ENCODE measurements at places on chromosomes 12 and 14. TPM values are rescaled to one million over a fixed set of nuclear protein-coding genes. Genes with fewer than 3 reads are reported as not detected.

- H3K27me3 ChIP-seq: peaks cover 10% of the 10 kb centered on the region
- no peak overlapping the region for H3K4me3 ChIP-seq
- H3K27ac ChIP-seq: no peak overlapping the region
These were observed 165.6 kb downstream of the HELB start for GRCh38 chr12:66467932-66468331.

DNA sequence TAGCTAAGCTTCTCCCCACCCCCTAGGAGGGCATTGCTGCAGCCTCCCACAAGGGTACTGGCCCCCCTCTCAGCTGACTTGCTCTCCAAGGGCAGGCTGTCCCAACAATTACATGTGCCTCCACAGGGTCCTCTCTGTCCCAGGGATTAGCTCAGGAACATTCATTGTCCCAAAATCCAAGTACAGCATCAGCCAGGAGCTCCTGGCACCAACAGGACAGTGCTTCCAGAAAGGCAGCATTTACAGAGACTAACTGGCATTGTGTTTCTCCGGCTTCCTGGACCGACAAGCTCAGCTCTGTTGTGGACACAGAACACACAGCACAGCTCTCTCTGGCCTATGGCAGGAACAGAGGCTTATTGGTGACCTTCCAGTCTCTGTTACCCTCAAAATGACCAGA is 21.7 kb downstream of the ABCD4 start:
- no peaks in the 10 kb centered on the region for H3K27me3 ChIP-seq
- H3K4me3 ChIP-seq: no peak overlapping the region
- H3K27ac ChIP-seq: no peak overlapping the region
- no peak for ATAC-seq

DNA sequence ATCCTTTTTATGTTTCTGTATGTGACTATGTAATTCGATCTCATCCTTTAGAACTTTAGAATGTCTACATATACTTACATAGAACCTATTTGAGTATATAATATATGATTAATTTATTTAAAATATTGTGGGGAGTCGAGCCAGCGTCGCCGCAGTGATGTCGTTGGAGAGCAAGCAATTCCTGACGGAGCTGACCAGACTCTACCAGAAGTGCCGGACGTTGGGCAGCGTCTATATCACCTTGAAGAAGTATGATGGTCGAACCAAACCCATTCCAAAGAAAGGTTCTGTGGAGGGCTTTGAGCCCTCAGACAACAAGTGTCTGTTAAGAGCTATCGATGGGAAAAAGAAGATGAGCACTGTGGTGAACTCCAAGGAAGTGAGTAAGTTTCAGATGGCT is 6.4 kb upstream of the CD27 start:
- no peak overlapping the region for H3K4me3 ChIP-seq
- peaks cover 1% of the 10 kb centered on the region for H3K36me3 ChIP-seq
- peak; percentile 27 for ATAC-seq
- no peaks in the 10 kb centered on the region for H3K27me3 ChIP-seq
- H3K27ac ChIP-seq: no peak overlapping the region

LRP1-AS gene
- total RNA-seq: not detected

ACOT6 gene
- total RNA-seq: not detected

DNA sequence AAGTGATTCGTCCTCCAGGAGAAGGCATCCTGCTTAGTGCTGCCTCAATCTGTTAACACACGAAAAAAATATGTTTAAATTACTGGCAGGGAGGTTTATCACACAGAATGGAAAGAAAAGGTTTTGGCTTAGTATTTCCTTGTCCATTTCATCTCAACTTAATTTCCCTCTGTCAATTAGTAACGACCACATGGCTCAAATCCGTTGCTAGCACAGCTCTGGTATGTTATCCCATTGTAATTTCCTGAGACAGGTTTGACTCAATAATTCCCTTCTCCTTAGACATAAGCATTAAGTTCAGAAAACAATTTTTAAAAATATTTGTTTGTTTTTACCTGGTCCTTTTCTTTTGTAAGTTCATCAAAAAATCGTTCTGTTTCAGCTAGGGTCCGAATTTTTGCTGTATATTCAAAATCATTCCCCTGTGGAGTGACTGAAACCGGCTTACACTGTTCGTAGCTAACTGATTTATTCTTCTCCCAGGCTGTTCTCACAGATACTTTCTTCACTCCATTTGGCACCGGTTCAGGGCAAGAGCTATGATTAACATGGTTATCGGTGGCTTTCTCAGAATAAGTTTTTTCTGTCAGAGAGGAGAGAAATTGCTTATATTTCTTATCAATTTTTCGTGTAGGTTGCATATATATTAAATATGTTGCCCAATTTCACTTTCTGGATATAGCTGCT is 10.1 kb upstream of the PITPNM2 start:
- no peak for ATAC-seq
- no peak overlapping the region for H3K4me3 ChIP-seq
- H3K27ac ChIP-seq: no peak overlapping the region
- H3K27me3 ChIP-seq: no peaks in the 10 kb centered on the region
- peaks cover 4% of the 10 kb centered on the region for H3K4me1 ChIP-seq

DBX2 gene
- total RNA-seq: not detected

GRCh38 chr14:81222691-81223090 is 1.9 kb upstream of the GTF2A1 start:
- no peak overlapping the region for H3K27ac ChIP-seq
- no peaks in the 10 kb centered on the region for H3K27me3 ChIP-seq
- ATAC-seq: no peak
- peak overlapping the region; percentile 100 for H3K4me3 ChIP-seq
- H3K36me3 ChIP-seq: peaks cover 14% of the 10 kb centered on the region
- peaks cover 9% of the 10 kb centered on the region for H3K4me1 ChIP-seq

DNA sequence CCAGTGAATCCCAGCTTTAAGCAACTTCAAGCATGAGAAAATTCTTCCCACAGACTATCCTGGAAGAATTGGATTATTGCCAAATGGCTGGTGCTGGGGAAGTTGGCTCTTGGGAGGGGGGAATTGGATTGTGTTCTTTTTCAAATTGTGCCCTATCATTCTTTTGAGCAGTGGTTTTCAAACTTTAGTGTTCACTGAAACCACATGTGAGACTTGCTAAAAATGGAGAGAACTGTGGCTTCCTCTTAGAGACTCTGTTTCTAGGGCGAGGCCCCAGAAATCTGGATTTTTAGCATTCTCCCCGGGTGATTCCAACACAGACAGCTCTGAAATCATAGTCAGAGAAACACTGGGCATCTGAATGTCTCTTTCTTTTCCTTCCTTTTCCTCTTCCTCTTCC is 14.3 kb upstream of the OTUB2 start:
- H3K27me3 ChIP-seq: no peaks in the 10 kb centered on the region
- ATAC-seq: peak; percentile 15
- H3K4me1 ChIP-seq: peaks cover 34% of the 10 kb centered on the region
- H3K4me3 ChIP-seq: peak overlapping the region; percentile 60
- no peaks in the 10 kb centered on the region for H3K36me3 ChIP-seq

GRCh38 chr14:105484069-105484996 is 2.4 kb upstream of the CRIP1 start:
- ATAC-seq: no peak
- no peaks in the 10 kb centered on the region for H3K27me3 ChIP-seq
- H3K27ac ChIP-seq: peak overlapping the region; percentile 100
- H3K36me3 ChIP-seq: peaks cover 17% of the 10 kb centered on the region
- H3K4me3 ChIP-seq: peak overlapping the region; percentile 7

GRCh38 chr12:68393417-68393816 is 61.3 kb upstream of the MDM1 start:
- no peaks in the 10 kb centered on the region for H3K36me3 ChIP-seq
- peaks cover 11% of the 10 kb centered on the region for H3K4me1 ChIP-seq
- ATAC-seq: no peak
- no peaks in the 10 kb centered on the region for H3K27me3 ChIP-seq

- no peak overlapping the region for H3K27ac ChIP-seq
- no peak overlapping the region for H3K4me3 ChIP-seq
- peaks cover 30% of the 10 kb centered on the region for H3K27me3 ChIP-seq
- no peaks in the 10 kb centered on the region for H3K4me1 ChIP-seq
These were observed 165.3 kb downstream of the SNAPC1 start for GRCh38 chr14:61927520-61927919.

- peaks cover 29% of the 10 kb centered on the region for H3K4me1 ChIP-seq
- no peak overlapping the region for H3K4me3 ChIP-seq
- no peak overlapping the region for H3K27ac ChIP-seq
- no peaks in the 10 kb centered on the region for H3K36me3 ChIP-seq
These were observed 245.1 kb downstream of the SLC41A2 start for GRCh38 chr12:104712968-104713367.

- peak overlapping the region; percentile 89 for H3K4me3 ChIP-seq
- no peak for ATAC-seq
- H3K27me3 ChIP-seq: no peaks in the 10 kb centered on the region
- peaks cover 30% of the 10 kb centered on the region for H3K4me1 ChIP-seq
- H3K36me3 ChIP-seq: no peaks in the 10 kb centered on the region
- H3K27ac ChIP-seq: peak overlapping the region; percentile 93
These were observed 683 bp downstream of the CIPC start for GRCh38 chr14:77098529-77099353.

DNA sequence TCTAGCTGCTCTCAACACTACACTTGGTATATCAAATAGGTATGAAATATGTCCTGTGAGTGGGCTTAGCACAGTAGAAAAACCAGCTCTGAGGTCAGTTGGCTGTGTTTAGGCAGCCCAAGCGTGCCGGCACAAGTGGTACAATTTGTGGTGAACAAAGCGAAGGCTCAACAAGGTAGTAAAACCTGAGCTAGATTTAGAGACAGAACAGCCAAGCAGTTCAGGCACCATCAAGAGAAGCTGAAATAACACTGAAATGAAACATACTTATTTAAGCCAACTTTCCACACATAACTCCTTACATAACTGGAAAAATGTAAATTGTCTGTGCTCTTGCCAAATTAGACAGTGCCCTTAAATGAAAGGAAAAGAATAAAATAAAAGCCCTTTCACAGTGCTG is 596.8 kb upstream of the FBXO33 start:
- no peak overlapping the region for H3K4me3 ChIP-seq
- no peaks in the 10 kb centered on the region for H3K27me3 ChIP-seq
- H3K4me1 ChIP-seq: no peaks in the 10 kb centered on the region
- ATAC-seq: no peak

ANKRD9 gene
- 6.0 TPM for total RNA-seq

DNA sequence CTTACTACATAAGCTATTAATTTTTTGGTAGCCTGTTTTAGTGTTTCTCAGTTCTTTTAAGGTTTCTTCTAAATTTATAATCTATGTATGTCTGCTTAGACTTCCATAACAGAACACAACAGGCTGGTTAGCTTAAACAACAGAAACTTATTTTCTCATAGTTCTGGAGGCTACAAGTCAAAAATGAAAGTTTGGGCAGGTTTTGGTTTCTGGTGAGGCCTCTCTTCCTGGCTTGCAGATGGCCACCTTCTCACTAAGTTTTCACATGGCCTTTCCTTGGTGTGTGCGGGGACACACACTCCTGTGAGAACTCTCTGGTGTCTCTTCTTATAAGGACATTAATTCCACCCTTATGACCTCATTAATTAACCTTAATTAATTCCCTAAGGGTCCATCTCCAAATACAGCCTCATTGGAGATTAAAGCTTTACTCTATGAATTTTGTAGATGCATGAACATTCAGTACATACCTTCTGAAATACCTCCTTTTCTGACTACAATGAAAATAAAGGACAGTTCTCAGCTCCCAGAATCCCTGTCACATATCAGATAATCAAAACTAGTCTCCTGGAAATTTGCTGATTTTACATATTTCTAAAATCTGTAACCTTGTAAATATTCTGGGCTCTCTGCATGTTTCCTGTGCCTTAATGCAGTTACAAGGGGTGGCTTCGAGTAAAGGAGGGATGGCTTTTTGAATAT is 23.2 kb upstream of the BMAL2 start:
- H3K36me3 ChIP-seq: peaks cover 61% of the 10 kb centered on the region
- no peak for ATAC-seq
- no peaks in the 10 kb centered on the region for H3K27me3 ChIP-seq
- no peaks in the 10 kb centered on the region for H3K4me1 ChIP-seq
- no peak overlapping the region for H3K27ac ChIP-seq
- no peak overlapping the region for H3K4me3 ChIP-seq

KRT85 gene
- not detected for total RNA-seq

DNA sequence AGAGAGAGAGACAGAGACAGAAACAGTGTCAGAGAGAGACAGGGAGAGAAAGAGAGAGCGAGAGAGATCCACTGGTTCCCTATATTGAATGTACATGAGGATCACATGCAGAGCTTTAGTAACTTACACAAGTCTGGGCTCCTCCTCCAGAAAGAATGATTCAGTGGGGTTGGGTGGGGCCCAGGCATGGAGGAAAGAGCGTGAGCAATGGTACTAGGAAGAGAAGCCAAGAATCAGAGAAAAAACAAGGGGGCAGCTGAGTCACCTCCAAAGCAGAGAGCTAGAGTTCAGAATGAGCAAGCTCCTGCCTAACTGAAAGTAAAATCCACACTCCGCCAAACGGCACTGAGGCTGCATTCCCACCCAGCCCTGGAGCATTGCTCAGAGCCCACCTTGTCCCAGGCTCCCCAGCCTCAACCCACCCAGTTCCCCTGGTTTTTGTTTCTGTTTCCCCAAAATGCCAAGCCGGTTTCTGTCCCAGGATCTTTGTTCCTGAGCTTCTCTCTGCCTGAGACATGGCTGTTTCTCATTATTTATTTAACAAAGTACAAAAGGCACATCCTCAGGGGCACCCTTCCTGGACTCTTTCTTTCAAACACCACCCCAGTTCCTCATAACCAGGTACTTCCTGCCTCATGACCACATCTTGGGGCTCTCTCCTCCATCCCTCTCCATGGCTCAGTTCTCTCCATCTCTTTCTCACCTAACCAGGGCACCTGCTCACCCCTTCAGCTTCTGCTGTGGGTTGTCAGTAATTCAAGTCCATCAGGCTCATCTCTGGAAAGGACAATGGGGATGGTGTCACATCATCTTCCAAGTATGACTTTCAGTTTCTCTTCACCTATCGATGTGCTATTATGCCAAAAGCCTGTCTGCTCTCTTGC is 670.3 kb upstream of the TBX3 start:
- no peaks in the 10 kb centered on the region for H3K27me3 ChIP-seq
- ATAC-seq: peak; percentile 24
- no peak overlapping the region for H3K27ac ChIP-seq
- H3K4me1 ChIP-seq: no peaks in the 10 kb centered on the region
- H3K36me3 ChIP-seq: no peaks in the 10 kb centered on the region
- no peak overlapping the region for H3K4me3 ChIP-seq

DNA sequence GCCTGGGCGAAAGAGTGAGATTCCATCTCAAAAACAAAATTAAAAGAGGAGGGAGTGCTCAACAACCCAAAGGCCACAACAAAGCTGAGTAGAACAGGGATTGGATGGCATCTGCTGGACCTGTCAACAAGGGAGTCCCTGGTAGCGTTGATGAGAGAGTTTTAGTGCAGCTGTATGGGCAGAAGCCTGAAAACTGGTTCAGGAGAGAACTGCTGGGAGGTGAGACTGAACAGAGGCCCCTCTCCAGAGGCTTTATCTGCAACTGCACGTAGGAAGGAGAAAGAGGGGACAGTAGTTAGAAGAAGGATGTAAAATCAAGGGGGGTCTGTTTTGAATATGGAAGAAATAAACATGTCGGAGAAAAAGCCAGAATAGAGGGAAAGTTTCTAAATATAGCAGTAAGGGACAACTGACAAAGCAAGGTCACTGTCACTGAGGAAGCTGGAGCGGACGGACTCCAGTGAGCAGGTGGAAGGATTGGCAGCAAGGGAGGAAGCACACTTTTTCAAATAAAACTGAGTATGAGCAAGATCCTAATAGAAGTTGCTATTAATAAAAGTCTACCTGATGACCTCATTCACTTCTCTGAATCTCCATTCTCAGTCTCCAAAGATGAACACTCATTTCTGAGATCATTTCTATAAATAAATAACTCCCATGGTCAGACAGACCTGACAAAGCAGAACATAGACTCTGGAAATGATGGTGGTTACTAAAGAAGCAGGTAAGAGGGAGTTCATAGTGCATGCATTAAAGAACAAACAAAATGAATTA is 11.8 kb upstream of the ATF1 start:
- H3K27ac ChIP-seq: peak overlapping the region; percentile 8
- no peaks in the 10 kb centered on the region for H3K4me1 ChIP-seq
- H3K4me3 ChIP-seq: no peak overlapping the region

All from activated T-helper 17 cell treated with anti-CD3 and anti-CD28 coated beads, Interleukin-2, amount 50 U/mL, for 72 hours (primary cell).